ENCODE measurements at places on chromosomes 5 and 9.

GRCh38 chr9:68967800-68968199, 46.1 kb downstream of the PRKACG start:
- no peak for DNase-seq

- DNase-seq = no peak
These were observed 501.8 kb downstream of the ENC1 start for GRCh38 chr5:74138721-74139120.

DNA sequence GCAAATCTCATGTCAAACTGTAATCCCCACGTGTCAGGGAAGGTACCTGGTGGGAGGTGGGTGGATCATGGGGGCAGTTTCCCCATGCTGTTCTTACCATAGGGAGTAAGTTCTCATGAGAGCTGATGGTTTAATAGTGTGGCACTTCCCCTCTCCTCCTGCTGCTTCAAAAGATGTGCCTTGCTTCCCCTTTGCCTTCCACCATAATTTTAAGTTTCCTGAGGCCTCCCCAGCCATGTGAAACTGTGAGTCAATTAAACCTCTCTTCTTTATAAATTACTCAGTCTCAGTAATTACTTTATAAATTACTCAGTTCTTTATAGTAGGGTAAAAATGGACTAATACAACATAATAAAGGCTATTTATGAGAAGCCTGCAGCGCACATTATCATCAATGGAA, 7.1 kb upstream of the CNTRL start:
- DNase-seq = no peak

DNA sequence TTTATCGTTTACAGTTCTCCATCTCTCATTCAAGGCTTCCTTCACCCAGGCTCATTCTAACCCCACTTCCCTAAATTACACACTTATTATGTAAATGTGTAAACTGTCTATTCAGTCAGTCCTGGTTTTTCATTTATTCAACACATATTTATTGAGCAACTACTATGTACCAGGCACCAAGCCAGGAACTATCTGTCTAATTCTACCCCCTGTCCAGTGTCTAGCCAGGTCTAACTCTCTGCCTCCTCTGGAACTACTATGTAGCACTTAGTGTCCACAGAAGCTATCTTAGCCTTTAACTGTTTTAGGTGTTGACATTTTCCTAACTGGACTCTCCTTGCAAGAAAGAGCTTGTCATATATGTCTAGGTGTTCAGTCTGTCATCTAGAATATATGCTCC, 56.5 kb downstream of the PDE4D start:
- no peak for DNase-seq

GRCh38 chr5:39459071-39459470, 34.3 kb upstream of the DAB2 start:
- DNase-seq = no peak

Data from GM18507 (cell line).